ENCODE measurements at places on chromosomes 4 and X.

DNA sequence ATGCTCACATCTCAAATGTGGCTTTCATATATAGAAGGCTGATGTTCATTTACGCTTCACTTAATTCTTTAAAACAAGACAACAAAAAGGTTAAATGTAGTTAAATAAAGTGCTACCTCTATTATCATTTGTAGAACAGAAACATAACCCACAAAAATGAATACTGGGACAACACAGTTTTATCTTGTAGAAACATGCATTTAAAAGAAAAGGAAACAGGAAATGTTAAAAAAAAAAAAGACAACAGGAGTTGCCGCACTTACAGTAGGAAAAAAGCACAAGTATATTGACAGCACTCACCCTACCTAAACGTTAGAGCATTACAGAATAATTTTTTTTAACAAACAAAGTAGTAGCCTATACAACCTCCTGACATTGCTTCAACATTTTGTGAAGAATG, 4.8 kb downstream of the THOC2 start:
- DNase-seq = no peak

GRCh38 chr4:54548831-54549460, 108.8 kb upstream of the KIT start:
- no peak for DNase-seq

DNA sequence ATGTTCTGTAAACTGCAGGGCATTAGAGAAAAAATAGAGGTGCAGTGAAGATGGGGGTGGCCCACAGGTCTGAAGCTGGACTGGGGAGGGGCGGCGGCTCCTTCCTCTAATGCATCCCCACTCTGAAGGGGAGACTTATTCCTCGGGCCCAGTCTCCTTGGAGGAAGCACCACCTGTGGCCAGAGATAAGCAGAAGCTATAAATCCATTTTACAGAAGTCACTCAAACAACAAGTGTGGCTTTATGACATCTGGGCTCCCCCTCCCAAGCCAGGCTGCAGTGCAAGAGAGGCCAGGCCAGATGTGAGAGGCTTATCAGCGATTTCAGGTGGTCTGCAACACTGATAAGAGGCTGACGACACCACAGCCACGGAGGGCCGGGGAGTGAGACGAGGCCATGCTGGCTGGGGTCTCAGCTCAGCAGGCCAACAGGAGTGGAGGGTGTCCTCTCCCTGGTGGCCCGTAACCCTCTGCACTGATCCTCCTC, 15.8 kb downstream of the CYTL1 start:
- no peak for DNase-seq

GRCh38 chr4:92189146-92189545, 114.6 kb upstream of the GRID2 start:
- no peak for DNase-seq

GRCh38 chr4:7381221-7381889, 53.4 kb downstream of the PSAPL1 start:
- DNase-seq = no peak

DNA sequence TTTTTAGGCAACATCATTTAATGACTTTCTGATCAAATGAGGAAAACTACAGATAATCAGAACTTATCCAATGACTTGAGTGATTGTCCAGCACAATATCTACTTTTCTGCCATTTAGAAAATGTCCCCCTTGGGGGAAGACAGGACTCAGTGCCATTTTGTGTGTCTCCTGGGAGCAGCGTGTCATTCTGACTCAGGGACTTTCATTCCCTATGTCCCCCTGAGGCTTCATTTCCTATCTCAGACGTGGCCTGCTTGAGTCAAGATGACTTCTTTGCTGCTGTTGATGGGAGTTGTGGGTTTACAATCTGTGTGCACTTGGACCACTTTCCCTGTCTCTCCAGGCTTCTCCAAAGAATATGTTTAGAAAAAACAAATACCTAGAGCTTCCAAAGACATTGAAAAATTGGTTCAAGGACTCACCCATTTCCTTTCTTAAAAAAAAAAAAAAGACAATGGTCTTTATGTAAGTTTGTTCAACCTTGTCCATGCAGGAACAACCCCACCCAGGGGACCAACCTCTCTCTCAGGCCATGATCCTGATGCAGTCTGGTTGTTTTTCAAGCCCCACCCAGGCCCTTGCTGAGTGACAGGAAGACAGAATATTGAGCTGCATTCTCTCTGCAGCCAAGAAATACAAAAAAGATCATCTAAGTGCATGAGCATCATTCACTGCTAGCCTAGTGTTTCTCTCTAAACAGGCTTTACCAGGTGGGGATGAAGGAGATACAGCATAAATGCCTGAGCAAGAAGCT, 34.3 kb upstream of the TMEM154 start:
- DNase-seq = no peak

DNA sequence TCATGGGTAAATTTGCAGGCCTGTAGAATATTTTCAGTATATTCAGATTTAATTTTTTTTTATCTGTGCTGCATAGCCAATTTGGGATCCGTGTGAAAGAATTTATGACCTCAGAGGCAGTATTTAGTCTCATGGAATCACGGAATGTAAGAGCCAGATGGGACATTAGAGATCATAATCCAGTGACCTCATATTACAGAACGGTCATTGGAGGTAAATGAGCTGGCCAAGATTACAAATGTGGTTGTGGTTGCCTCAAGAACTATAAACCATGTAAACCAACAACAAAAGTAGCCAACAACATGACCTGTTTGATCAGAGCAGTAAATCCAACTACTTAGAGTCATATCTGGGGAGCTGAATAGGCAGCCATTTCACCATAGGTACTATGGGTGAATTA, 71.6 kb downstream of the AMOT start:
- DNase-seq = no peak

DNA sequence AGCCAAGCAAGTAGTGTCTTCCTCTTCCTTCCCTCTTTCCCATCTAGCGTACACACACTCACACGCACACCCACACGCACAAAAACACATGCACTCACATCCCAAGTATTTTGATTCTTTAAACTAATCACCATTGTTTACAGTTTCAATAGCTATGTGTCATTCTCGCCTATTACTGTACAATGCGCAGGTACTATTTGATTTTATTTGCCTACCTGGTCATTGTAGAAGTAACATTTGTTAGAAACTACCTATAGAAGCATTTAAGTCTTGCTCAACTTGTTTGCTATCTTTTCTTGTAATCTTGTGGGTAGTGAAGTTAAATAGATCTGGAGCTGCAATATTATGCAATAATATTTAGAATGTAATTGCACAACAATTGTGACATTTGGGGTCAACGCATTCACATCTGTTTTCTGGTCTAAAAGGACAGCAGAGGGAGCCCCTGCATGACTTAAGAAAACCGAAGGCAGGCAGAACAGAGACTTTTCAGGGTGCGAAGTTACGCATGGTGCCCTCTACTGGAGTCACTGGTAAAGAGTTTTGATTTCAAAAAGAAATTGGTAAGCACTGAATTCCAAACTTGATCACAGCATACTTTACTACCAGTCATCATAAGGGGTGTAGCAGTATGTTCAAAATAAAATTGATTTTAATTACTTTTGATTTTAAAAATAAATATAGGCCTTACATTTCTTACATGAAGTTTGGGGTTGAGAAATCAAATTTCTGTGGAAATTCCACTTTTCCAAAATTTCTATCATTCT, 503.3 kb upstream of the FAM241A start:
- DNase-seq = no peak

DNA sequence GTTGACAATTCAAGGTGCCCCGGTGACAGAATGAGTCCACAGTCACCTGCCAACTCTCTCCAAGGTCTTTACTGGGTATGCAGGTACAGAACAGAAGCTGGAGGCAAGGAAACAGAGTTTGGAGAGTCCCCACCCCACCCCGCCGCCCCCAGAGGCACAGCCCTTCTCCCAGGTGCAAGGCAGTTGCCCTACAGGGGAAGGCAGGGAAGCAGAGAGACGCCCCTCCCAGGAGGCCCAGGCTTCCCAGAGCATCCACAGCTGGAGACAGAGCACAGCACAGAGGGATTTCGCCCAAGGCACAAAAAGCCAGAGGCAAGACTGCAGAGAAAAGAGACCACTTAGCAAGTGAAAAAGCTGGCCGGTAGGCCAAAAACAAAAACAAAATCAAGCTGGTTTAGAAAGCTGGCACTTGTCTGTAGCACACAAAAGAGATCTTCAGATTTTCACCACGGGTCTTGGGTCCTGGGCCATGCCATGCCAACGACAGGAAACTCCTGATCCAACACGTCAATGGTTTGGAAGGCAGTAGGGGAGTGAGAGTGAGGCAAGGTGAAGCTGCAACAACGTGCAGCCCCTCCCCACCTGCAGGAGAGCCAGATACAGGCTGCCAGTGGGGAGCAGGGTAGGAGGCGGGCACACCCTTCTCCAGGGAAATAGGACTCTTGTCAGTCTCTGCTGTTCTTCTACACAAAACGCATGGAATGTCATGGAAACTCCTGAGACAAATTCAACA, 113.3 kb downstream of the AFAP1 start:
- no peak for DNase-seq

DNA sequence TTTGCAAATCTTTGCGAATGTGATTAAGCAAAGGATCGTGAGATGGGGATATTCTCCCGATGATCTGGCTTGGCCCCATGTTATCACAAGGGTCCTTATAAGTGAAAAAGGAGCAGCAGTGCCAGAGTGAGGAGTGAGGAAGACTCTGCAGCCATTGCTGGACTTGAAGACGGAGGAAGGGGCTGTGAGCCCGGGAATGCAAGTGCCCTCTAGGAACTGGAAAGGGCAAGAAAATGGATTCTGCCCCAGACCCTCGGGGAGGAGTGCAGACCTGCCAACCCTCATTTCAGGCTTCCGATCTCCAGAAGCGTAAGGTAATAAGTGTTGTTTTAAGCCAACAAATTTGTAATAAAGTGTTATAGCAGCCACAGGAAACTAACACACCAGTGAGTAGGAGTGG, 76.3 kb downstream of the EVC start:
- DNase-seq = no peak

- DNase-seq = no peak
These were observed 97.0 kb upstream of the ZC4H2 start for GRCh38 chrX:65073233-65073632.

DNA sequence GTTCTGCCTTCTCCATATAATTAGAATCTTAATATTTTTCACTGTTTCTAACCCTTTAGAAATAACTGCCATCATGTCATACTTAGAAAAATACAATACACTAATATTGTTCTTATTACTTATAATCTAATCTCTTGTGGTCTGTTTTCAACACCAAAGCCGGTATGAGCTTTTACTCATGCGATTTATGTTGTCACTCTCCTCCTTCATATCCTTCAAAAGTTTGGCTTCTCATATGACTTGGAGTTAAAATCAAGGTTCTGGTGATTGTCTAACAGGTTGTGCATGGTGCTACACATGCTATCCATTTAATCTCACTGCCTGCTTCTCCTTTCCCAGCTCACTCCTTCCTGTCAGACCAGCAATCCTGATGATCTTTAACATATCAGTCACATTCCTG, 1392.9 kb downstream of the ARAP2 start:
- DNase-seq = no peak

GRCh38 chrX:26414534-26414933, 198.6 kb downstream of the MAGEB5 start:
- DNase-seq = no peak

DNA sequence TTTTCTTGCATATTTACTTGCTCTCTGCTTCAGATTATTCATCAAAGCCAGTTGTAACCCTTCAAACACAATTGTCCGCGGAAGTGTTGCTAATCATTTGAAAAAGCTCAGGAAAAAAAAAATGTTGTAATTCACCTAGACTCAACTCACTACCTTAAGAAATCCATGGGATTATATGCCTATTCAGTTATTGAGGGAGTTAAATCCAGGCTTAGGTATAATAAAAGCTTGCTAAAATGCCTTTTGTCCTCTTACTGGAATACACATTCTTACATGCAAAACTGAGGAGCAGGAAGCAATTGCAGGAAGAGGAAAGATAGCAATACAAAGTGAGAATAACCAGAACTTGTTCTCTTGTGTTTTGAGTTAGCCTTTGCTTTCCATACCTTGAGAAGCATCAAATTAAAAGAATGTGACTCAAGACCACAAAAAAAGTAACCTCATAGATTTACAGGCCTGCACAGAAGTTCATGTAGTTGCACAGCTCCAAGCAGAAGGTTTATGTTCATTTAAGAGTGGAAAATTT, 91.4 kb upstream of the FAM241A start:
- no peak for DNase-seq

GRCh38 chr4:12697970-12698369, 786.2 kb downstream of the RAB28 start:
- no peak for DNase-seq

DNA sequence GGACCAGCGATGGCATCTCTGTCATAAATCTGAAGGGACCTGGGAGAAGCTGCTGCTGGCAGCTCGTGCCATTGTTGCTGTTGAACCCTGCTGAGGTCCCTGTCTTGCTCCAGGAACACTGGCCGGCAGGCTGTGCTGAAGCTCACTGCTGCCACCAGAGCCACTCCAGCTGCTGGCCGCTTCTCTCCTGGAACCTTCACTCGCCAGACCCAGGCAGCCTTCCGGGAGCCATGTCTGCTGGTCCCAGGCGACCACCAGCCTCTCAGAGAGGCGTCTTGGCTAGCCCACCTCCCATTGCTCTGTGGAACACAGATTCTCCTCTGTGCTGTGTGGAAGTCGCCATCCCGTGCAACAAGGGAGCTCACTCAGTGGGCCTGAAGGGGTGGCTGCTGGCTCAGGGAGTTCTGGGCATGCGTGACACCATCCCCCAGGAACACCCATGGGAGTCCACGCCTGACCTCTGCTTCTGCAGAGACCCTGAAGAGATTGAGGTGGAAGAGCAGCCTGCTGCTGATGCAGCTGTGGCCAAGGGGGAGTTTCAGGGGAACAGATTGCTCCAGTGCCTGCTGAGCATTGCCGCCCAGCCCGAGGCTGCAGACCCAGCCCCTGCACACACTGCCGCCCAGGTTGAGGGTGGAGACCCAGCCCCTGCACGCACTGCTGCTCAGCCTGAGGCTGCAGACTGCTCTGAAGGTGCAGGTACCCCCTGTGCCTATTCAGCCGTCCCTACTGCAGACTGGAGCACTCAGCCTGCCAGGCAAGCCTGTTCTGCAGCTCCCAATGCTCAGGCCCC, 33.1 kb upstream of the CYP4V2 start:
- DNase-seq = no peak

DNA sequence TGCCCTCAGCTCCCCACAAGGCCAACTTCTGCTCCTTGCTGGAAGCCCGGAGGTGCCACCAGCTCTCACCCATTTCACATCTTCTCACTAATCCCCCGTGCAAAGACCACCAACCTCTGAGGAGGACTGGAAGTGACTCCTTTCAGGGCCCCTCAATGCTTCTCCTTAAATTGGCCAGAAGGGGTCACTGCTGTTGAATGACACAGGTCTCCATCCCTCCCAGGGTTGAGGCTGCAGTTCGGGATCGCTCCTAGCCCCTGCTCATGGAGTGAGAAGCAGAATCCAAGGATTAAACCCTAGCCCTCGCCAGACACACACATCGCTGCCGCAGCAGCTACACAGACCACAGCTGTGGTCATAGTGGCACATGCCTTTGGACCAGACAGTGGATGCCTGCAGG, 279.5 kb upstream of the TAPT1 start:
- no peak for DNase-seq
